Activated gamma-delta T cell (primary cell): ENCODE measurements at places on chromosomes 7 and 10.

- no peak for DNase-seq
Observed at GRCh38 chr10:114337510-114338462, 66.5 kb downstream of the AFAP1L2 start.

DNA sequence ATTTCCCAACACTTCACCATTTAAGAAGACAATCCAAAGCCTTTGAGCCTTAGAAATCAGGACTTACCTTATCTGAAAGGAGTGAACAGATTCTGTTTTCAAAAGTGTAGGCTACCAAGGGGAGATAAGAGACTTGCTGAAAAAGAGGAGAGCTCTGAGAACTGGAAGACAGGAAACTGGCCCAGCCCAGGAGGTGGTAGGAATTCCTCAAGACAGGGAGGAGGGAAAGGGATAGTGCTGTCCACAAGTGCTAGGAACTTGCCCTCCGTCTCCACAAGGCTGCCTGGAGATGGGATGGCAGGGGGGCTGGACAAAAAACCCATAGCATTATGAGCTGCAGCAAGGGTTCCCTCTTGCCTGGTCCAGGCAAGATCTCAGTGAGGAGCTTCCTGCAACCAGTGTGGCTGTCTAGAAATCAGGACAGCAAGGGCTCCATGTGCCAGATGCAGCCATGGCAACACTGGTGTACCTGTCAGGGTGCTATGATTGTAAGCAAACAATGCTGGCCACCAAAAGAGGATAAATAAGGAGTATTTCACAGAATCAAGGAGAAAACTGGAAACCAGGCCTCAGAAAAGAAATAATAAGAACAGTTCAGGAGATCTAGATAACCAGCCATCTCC is 22.7 kb upstream of the FRMD4A start:
- no peak for DNase-seq

GRCh38 chr7:126570845-126571244 is 681.9 kb downstream of the GRM8 start:
- no peak for DNase-seq

DNA sequence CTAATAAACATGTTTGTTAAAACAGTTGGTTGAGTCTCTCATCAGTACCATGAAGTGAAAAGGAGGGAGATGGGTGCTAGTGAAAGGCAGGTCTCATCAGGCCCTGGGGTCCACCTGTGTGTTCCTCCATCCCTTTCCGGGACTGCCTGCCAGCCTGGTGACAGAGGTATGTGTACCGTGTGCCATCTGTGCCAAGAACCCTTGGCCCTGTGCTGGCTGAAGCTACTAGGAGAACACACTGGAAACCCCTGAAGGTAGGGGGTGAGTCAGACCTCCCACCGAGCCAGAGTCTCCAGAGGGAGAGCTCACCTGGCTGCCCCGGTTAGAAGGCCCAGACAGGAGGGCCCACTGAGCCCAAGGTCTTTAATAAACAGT is 2.3 kb downstream of the DDIT4 start:
- DNase-seq: no peak

- no peak for DNase-seq
Observed at GRCh38 chr7:139772115-139772514, 5.7 kb downstream of the HIPK2 start.

DNA sequence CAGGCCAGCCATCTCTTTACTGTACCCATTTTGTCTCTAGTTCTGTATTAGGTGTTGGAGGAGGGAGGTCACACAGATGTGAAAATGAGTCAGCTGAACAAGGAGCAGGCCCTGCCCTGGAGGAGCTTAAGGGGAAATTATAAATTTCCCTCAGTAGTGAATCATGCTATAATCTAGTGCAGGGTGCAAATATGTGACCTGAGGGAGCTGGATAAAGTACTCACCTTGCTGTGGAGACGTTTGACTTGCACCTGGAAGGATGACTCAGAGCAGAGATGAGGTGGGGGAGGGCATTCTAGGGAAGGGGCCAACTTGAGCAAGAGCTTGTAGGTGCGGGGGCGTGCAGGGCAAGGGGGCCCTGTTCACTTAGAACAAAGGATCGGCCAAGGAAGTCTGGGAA is 610.6 kb downstream of the SDK1 start:
- no peak for DNase-seq

DNA sequence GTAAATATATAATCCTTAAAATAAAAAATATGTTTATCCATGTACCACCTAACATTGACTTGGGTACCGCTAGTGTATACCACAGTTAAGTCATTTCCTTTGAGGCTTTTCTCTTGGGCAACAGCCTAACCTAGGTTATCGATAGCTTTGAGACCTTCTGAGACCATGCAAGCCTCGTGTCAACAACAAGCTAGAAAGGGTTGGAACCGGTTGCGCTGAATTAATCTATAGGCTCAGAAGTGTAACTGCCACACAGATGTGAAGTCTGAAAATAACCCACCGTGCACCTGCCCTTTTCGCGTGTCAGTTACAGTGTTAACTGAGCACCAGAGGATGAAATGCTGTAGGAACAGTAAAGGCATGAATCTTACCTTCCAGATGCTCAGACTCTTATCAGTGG is 59.8 kb downstream of the ARID5B start:
- no peak for DNase-seq

DNA sequence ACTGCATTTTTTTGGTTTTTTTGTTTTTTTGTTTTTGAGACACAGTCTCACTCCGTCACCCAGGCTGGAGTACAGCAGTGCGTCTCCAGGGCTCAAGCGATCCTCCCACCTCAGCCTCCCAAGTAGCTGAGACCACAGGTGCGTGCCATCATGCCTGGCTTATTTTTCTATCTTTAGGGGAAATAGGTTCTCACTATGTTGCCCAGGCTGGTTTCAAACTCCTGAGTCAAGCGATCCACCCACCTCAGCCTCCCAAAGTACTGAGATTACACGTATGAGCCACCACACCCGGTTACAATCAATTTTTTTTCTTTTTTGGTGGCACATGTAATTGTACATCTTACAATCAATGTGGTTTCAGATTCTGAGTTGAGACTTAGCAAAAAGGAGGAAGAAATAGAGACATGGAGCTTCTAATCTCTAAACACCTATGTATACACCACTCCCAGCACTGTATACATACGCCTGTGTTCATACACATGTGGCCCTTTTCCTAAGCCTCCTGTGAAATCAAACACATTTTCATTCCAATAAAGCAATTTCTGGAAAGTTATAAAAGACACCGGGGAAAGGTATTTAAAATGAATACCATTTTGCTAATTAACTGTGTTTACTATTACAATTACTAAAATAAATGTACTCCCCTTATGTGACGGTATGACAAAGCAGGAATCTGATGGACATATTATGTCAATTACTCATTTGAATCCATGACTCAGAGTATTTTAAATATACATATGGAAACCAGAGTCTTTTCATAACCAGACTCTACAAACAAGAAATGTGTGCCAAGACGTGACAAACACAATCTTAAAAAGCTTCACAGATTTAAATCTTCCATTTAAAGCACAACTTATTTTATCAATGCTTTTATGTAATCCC is 40.9 kb downstream of the SMURF1 start:
- no peak for DNase-seq

- no peak for DNase-seq
Observed at GRCh38 chr7:112120696-112121217, 85.4 kb downstream of the DOCK4 start.

GRCh38 chr7:46855851-46856250 is 726.1 kb downstream of the TNS3 start:
- no peak for DNase-seq

- DNase-seq: no peak
Observed at GRCh38 chr10:86486856-86487255, 34.7 kb downstream of the WAPL start.

DNA sequence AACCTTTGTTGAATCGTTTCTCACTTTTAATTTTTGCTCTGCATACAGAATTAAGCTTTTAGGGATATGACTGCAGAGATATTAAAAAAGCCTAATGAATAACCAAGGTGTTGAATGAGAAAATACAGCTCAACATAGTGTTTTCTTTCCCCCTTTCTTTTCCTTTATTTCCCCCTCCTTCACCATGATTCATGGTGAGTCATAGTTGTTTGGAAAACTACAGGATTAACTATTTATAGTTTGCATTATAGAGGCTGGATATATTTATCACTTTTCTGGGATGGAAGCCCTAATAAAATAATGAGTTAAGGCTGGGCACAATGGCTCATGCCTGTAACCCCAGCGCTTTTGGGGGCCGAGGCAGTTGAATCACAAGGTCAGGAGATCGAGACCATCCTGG is 115.0 kb downstream of the DNAJB9 start:
- no peak for DNase-seq

GRCh38 chr10:32093650-32094049 is 37.4 kb upstream of the KIF5B start:
- DNase-seq: no peak

- DNase-seq: no peak
Observed at GRCh38 chr7:149873970-149874643, 338 bp downstream of the ATP6V0E2 start.

DNA sequence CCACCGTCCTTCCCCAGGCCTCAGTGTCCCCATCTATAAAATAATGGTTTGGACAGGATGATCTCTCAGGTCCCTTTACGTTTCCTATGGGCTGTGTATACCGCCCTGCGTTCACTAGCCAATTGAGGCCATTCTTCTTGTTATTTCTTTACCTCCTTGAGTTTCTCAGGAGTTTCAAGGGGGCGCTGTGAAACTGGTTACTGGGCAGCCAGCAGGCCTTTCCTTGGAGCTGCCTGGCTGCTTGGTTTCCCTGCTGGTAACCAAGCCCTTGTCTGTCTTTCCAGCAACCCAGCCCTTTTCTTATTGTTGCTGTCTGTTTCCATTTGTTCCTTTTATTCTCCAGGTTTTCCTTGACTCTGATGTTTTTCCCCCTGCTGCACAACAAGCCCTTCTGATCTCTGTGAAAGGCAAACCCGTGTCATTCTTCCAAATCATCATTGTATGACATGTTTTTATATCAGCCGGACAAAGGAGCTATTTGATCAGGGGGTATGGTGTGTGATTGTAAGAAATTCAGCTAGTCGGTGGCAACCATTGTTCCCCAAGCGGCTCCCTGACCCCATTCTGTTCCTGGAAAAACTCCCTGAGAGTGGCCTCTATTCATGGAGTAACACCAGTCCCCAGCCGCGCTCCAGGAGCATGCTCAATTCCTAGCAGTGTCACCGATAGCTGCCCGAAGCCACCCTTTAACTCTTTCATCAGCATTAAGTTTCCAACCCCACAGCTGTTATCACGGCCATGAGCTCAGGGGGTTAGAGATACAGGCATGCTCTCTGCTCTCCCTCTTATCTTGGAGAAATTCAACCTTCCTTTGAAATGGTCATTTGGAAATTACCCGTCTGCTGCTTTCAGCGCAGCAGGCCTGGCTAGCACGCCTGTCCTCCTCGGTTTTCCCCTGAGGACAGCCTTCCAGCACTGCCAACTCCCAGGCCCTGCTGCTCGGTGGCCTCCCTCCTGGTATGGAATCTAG is 26.6 kb downstream of the FGF8 start:
- no peak for DNase-seq

DNA sequence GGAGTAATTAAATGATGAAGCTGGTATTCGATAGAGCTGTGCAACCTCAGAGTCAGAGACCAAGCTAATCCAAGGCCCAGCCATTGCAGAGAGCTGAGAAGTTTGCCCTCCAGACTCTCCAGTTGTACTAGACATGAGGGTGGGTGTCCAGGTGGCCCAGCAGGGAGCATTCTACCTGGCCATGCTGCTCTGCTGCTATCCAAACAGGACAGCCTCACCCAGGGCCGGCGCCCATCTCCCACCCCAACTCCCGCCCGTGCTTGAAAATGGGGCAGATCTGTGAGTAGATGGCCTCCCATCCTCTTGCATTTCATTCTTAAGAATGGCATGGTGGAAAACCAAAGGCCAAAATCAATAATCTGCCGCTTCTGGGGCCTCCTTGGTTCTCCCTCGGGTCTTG is 124.2 kb downstream of the TCERG1L start:
- DNase-seq: no peak

GRCh38 chr10:99593312-99593711 is 26.9 kb downstream of the SLC25A28 start:
- no peak for DNase-seq

DNA sequence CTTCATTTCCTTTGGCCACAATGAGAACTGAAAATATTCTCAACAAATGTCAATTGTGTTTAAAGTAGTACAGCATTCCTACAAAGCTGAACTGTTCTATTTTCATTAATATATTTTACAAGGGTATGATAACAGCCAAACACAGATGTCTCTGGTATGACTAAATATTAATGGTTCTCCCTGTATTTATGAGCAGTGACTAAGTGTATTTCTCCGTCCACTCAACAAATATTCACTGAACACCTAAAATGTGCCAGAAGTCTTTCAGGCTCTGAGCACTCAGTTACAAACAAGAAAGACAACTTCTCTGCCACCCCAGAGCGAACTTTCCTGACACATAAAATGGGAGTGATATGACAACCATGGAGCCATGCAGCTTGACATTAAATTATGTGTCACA is 135.6 kb downstream of the VPS41 start:
- no peak for DNase-seq

DNA sequence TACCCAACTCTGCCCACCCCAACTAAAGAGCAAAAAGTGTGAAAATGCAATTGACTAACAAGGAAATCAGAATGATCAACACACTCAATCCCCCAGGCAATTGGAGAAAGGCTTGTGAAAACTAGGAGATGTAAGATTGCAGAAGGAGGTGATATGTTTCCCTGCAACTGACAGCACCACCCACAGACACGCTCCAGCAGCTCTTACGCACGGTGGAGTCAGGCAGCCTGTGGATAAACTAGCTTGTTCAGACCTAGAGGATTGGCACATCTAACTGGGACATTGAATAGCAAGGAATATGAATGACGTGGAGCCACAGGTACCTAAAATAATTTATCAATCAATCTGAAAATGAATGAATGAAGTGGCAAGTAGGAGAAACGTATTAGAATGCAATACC is 125.7 kb upstream of the MYO3A start:
- DNase-seq: no peak

DNA sequence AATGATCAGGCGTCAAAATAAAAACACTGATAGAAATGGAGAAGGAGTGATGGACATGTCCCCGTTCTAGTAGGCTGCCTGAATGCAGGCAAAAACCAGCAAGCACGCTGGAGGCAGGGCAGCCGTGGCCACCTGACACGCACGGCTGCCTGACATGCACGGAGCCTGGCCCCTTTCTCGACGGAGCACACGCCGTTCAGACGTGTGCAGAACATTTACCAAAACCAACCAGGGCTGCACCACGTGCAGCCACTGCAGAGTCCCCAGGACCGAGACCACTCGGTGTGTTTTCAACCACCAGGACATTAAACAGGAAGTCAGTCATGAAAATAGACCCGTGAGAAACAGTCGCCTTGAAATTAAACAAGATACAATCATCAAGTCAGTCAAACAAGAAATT is 61.9 kb upstream of the NKX6-2 start:
- no peak for DNase-seq

DNA sequence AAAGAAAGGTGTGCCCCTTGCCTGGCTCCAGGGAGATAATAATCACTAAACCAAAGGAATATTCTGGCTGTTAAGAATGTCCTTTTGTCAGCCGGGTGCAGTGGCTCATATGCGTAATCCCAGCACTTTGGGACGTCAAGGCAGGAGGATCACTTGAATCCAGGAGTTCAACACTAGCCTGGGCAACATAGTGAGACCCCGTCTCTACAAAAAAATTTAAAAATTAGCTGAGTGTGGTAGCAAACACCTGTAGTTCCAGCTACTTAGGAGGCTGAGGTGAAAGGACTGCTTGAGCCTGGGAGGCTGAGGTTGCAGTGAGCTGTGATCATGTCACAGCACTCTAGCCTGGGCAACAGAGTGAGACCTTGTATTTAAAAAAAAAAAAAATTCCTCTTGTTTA is 74.1 kb downstream of the HERC4 start:
- no peak for DNase-seq
